ENCODE measurements at places on chromosomes 7 and 10. TPM values are rescaled to one million over a fixed set of nuclear protein-coding genes. Genes with fewer than 3 reads are reported as not detected.

GRCh38 chr7:89772276-89772675 lies 382.0 kb upstream of the STEAP1 start:
- no peak for DNase-seq

- DNase-seq, result no peak
Observed at GRCh38 chr7:3109311-3109915, 65.7 kb upstream of the CARD11 start.

DNA sequence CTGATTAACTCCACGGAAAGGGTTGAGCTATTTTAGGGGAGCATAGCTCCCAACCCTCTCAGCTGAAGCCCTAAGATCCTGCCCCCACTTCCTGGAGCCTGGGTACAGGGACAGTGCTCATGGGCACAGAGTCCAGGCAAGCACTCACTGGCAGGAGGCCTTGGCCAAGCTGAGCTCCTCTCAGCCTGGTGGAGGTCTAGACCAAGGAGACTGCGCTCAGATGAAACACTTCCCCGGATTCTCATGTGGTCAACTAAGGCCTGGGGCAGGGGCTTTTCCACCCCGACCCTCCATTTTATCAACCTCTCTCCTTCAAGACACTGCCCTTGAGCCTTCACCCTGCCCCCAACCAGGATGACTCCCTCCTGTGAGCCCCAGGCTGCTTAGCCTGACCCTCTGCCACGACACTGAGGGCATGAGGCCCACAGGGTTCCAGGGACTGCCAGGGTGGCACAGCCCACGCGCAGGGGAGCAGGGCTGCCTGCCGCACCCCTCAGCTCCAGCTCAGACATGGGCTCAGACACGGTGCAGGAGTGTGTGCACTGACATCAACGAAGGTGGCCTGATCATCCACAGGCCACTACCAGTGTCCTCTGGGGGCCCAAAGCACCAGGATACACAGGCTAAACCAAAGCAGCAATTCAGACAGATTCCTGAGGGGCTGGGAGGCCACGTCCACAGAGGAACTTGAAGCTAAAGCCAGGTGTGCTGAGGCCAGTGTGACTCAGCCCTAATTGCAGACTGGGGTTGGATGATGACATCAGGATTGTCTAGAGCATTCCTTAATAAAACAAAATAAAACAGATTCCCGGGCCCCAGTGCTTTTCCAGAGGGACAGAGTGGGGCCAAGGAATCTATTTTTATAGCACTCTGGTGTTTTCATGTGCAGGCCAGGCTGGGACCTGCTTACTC lies 18.8 kb downstream of the CHAT start:
- DNase-seq, result no peak

DNA sequence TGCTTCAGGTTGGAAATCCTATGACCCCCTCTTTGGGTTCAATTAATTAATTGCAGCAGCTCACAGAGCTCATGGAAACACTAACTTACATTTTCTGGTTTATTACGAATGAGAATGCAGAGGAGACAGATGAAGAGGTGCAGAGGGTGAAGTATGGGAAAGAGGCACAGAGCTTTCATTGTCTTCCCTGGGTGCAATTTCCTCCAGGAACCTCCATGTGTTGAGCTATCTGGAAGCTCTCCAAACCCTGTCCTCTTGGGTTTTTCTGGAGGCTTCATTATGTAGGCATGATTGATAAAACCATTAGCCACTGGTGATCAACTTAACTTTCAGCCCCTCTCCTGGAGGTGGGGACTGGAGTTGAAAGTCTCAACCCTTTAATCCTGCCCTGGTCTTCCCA lies 133.0 kb upstream of the AUTS2 start:
- no peak for DNase-seq

DNA sequence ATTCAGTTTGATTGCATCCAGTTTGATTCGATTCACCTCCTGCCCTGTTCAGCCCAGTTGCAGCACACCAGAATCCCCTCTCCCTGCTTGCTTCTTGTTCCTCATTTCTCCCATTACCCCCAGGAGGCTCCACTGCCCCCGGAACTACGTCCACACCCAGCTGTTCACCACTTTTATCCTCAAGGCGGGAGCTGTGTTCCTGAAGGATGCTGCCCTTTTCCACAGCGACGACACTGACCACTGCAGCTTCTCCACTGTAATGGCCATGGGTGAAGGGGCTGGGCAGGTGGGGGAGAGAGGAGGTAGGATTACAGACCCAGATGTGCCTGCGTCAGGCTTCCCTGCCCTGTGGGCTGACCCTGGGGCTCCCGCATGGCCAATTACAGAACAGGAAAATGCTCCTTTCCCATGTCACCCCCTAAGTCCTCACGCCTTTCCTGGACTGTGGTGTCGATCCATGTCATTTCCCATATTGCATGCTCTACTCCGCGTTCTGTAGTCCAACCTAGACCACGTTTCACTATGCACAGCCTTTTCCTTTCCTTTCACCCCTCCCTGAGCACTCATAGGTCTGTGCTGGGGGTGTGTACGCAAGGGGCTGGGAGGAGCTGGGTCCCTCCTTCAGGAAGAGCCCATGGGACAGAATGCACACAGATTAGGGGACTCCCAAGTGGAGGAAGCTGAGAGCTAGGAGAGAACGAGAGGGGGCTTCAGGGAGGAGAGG lies 8.2 kb downstream of the GHRHR start:
- no peak for DNase-seq

GRCh38 chr7:149625947-149626392 lies 128.4 kb upstream of the ZNF746 start:
- DNase-seq, result no peak

GRCh38 chr10:44907556-44907955 lies 3.6 kb upstream of the TMEM72 start:
- no peak for DNase-seq

GRCh38 chr10:85978566-85979358 lies 387.8 kb downstream of the GRID1 start:
- DNase-seq, result no peak

DNA sequence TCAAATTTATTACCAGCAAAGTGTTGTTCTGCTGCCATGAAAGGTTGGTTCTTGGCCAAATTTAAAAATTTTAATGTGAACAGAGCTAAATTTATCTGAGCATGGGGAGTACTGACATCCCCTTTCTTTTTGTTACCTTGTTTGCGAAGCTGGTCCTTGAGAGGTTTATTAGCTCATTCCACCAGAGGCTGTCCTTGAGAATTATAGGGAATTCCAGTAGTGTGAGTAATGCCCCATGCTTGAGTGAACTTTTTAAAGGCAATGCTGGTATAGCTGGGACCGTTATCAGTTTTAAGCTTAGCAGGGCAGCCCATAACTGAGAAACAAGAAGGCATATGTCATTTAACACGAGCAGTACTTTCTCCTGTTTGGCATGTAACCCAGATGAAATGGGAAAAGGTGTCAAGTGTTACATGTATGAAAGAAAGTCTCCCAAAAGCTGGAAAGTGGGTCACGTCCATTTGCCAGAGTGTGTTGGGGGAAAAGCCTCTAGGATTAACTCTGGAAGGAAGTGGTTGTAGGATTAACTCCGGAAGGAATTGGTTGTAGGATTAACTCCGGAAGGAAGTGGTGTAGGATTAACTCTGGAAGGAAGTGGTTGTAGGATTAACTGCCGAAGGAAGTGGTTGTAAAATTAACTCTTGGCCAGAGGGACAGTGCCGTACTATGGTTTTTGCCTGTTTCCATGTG lies 37.3 kb upstream of the AKR1C2 start:
- DNase-seq, result no peak

Gene UTF1
- total RNA-seq, result not detected

Gene ATP6V0A4
- not detected for total RNA-seq

Gene LGI1
- 0.13 TPM for total RNA-seq
